DND-41 (cell line): ENCODE measurements at places on chromosomes 2 and 18.

GRCh38 chr2:11346023-11346482 lies 1.6 kb upstream of the ROCK2 start:
- no peak for DNase-seq

GRCh38 chr2:32788114-32788513 lies 158.6 kb upstream of the LTBP1 start:
- no peak for DNase-seq

DNA sequence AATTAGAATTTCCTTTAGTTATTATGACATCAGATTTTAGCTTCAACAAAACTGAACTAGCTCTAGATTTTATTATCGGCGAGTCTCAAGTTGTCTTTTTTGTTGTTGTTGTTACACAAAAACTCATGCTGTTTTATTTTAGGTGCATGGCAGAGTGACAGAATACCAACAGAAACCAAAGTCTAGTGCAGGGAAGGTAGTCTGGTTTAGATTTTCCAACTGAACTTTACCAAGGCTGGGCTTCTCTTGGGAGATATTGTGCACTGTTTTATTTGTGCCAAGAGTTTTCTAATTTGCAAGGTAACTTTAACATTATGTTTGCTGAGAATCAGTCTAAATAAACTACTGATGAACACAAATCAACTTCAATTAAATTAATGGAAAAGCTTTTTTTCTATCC lies 43.6 kb upstream of the RASGRP3 start:
- no peak for DNase-seq

DNA sequence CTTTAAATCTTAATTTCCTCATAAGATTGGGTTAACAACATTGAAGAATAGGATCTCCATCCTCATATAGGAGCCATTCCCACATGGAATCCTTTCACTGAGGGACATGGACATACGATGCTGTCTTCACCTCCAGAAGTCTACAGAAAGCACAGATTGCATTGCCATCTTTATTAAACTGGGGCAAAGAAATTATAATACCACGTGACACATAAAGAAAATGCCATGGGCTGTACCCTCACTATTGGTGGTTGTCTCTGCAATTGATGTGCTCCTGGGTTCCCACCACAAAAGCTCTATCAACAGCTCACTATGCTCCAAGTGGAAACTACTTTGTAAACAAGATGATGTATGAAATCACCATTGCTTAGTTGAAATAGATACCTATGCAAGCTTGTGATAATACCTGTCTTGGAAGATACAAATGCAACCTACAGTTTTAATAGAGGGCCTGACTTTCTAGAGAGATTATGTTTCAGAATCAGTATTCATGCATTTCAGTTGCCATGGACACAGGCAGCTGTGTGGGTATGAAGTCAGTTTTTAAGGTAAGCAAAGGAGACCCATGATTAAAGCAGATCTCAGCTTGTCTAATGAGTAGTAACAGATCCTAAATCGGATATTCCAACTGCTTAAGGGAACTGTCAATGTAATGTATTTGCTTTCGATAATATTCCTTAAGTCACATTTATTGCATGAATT lies 337.0 kb downstream of the RAD51AP2 start:
- no peak for DNase-seq

- DNase-seq, result no peak
Measured at GRCh38 chr18:58549814-58550339, 79.0 kb downstream of the ALPK2 start.

DNA sequence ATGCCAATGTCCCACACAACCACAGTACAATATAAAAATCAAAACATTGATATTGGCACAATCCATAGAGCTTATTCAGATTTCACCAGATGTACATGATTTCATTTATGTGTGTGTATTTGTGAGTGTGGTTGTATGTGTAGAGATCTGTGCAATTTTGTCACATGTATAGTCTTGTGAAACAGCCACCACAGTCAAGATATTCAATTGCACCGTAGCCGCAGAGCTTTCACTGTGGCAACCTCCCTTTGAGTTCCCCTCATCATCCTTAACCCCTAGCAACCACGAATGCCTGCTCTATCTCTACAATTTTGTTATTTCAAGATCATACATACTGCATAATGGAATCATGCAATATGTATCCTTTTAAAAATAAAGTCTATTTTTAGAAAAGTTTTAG lies 391.3 kb downstream of the SETBP1 start:
- no peak for DNase-seq

- DNase-seq, result no peak
Measured at GRCh38 chr18:57281519-57281918, 70.8 kb upstream of the ST8SIA3 start.

DNA sequence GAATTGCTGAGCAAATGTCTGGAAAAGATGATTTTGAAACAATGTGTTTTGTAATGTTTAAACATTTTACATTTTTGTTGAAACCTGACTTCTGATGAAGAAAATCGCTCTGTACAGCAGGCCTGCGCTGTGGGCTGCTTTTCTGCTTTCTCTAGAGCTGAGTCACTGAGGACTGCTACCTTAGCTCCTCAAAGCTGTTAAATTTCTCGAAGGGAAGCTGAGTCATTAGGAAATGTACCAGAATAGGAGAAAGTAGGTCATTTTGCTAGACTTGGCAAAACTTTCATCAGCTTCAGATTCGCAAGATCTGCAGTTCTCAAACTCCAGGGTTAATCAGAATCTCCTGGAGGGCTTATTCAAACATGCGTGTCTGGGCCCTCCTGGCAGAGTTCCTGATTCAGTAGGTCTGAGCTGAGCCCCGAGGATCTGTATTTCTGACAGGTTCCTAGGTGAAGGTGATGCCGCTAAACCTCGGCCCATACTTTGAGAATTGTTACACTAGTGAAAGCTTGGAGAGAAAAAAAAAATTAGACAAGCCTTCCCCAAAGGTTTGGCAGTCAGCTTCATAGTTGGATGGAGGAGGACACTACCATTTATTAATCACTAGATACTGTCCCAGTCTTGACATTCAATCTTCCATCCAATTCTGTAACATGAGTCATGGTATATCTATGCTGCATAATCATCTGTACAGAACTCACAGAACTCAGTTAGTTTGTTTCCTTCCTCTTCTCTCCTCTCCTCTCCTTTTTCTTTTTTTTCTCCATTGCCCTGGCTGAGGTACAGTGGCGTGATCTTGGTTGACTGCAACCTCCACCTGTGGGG lies 297.6 kb downstream of the PARD3B start:
- no peak for DNase-seq

DNA sequence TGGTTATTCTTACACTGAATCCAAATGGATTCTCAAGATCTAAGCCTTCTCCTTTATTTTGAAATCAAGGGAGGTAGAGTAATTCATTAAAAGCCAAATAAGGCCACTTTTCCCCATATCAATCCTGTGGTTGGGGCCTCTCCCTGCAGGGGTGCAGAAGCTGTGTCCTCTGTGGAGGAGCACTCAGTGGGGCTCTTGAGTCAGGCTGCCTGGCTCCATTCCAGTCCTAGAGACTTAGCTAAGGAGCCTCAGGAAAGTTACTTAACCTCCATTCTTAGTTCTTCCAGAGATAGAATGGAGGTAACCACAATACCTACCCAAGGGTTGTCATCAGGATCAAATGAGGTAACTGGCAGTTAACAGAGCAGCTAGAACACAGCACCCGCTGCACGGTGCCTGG lies 564.3 kb downstream of the CMPK2 start:
- no peak for DNase-seq

DNA sequence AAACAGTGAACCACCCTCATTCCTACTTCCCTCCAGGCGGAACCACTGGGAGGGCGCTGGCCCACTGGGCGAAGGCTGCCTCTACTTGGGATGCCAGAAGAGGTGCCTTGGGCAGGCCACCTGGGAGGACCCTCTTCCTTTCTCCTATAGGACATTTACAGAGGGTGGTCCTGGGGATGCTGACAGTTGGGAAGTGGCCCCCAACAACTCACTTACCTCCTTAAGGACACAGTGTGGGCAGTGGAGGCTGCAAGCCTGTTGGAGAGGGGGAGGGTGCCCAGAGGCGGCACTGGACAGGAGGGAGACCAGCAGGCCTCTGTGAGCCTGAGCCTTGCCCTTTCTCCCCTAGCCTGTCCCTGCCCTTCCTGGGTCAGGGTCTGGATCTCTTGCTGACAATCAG lies 346.4 kb upstream of the HS6ST1 start:
- no peak for DNase-seq

GRCh38 chr2:134700730-134701129 lies 18.1 kb downstream of the TMEM163 start:
- no peak for DNase-seq

GRCh38 chr2:28327956-28328922 lies 64.4 kb upstream of the FOSL2 start:
- DNase-seq, result no peak

GRCh38 chr2:183248866-183249567 lies 124.8 kb downstream of the NUP35 start:
- DNase-seq, result no peak

- DNase-seq, result no peak
Measured at GRCh38 chr18:70046207-70046606, 98.5 kb upstream of the CD226 start.

- DNase-seq, result no peak
Measured at GRCh38 chr2:106106622-106107508, 87.2 kb downstream of the UXS1 start.

- DNase-seq, result no peak
Measured at GRCh38 chr2:120535081-120535480, 189.1 kb downstream of the INHBB start.

- DNase-seq, result no peak
Measured at GRCh38 chr2:165634855-165635254, 159.2 kb downstream of the GALNT3 start.

GRCh38 chr2:69933839-69934613 lies 19.1 kb downstream of the MXD1 start:
- no peak for DNase-seq

DNA sequence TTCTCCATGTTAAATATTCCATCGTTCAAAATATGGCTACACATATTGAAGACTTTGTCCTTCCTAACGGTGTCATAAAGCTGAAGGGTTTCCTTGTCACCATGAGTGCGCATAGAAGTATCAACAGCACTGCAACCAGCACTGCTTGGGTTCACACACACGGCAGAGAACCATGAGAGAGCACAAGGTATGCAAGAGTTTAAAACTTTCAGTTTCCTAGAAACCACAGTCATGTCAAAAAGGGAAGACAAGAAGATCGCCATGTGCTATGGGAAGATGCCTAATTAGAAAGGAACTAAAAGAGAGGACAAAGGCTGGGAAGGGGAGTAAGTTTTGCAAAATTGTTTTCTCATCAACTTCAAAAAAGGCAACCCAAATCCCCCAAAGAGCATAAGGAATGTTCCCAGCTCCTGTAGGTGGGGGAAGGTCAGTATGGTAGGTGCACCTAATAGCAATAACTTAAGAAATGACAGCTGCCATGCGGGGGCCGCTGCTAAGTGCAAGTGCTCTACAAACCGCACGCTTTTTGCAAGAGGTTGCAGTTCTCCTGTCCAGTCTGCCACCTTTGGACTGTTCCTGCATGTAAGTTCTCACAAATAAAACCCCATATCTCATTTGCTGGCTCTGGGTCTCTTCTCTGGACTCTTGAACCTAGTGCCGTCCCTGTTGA lies 136.8 kb downstream of the TMEM163 start:
- no peak for DNase-seq

DNA sequence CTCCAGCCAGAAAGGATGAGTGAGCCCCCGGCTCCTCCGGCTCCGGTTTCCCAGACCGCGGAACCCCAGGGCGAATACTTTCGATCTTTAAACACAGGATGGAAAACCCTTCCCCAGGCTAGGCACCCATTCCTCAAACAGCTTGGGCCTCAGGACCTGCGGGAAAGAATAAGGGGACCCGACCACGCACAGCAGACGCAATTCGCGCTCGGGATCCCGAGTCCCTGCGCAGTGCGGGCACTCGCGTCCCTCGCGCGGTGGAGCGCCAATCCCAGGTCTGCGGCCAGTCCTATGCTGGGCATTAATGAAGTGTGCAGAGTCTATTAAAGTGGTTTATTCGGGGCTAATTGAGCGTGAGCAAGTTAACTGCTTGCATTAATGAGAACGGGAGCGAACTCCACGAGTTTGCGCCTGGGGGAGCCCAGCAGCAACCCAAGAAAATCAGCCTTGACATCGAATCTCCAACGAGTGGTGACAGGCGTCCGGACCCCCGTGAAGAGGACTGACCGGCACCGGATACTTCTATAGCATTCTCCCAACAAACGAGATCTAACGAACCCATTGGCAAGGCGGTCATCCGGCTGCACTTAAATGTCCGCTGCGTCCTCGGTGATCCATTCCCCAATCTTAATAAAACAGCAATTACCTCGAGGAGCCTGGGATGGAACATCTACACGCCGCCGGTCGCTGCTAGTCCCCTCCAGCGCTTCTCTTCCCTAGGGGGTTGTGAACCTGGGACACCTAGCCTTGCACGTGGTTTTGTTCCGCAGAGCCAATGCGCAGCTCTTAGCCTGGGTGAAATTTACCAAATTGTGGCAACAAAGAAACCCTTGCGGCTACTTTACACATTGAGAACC lies 1.6 kb downstream of the OSR1 start:
- no peak for DNase-seq

GRCh38 chr2:114006460-114006859 lies 116.6 kb downstream of the ACTR3 start:
- no peak for DNase-seq

- DNase-seq, result no peak
Measured at GRCh38 chr2:27494284-27494943, 586 bp downstream of the FNDC4 start.

DNA sequence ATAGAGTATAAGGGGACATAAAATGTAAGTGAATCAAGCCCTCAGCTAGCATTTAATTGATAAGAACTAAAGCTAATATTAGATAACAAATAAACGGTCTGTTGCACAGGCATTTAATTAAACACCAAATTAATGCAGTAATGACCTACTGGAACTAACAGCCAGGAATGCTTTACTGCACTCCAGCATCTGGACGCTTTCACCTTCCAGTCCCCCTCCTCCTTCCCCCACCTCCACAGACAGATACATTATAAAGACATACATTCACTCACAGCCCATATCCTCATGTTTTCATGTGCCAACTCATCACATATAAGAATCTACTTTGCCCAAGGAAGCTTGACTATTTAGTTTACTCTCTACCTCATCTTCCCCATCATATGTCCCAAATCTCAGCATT lies 337.4 kb upstream of the PIK3C3 start:
- no peak for DNase-seq

- DNase-seq, result no peak
Measured at GRCh38 chr2:218476676-218477075, 57.8 kb downstream of the VIL1 start.

DNA sequence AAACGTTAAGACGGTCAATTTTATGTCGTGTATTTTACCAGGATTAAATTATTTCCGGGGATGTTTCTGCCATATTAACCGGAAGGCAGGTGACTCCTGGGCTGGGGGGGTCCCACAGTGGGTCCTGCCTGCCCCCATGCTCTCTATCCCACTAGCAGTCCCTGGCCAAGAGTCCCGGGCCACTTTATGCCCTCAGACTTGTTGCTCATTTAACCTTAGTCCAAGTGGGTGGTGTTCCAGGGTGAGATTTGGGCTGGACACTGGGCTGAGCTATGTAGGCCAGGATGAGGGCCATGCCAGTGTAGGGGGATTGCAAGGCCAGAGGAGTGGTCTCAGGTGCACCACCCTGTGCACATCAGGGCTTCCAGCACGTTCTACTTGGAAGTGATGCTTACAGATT lies 24.1 kb downstream of the TWIST2 start:
- DNase-seq, result no peak

- DNase-seq, result no peak
Measured at GRCh38 chr2:6475155-6475940, 390.4 kb downstream of the CMPK2 start.

- no peak for DNase-seq
Measured at GRCh38 chr18:3806656-3807055, 356.7 kb downstream of the TGIF1 start.
